Mesothelial cell of epicardium (in vitro differentiated cells): ENCODE measurements at places on chromosomes 5 and 9.
A peak's percentile ranks its signal among the peaks of the same experiment; 100 is the strongest.

DNA sequence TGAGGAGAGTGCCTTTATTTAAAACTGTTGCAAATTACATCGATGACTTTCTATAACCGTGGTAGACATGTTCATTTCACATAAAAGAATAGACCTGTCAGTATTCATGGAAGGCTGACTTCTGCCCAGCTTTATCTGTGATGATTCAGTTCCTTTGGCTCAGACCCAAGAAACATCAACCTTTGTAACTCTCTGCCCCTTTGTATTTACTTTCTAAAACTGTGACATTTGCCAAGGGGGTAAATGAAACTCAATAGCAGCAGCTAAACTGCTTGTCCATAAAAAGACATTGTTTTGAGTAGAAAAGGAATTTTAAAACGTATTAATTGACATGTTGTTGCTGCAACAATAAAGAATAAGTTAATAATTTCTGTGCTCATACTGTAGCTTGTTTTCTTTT, 137.8 kb upstream of the ANKH start:
- no peak for DNase-seq

DNA sequence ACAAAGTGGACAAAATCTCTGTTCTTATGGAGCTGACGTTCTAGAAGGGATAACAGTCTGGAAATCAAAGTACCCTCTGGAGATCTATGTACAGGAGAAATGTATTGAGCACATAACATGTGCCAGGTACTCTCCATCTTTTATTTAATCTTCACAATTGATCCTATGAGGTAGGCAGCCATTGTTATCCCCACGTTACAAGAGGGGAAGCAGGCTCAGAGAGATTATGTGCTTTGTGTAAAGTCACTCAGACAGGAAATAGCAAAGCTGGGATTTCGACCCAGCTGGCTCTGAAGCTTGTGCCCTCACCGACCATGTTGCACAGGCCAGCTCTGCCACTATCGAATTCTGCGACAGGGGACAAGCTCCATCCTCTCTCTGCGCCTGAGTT, 21.5 kb downstream of the PDGFRB start:
- no peak for DNase-seq

- no peak for DNase-seq
Measured at GRCh38 chr5:138354926-138355378, 2.5 kb downstream of the KDM3B start.

GRCh38 chr9:8733131-8733954, 933.8 kb upstream of the DMAC1 start:
- no peak for DNase-seq

DNA sequence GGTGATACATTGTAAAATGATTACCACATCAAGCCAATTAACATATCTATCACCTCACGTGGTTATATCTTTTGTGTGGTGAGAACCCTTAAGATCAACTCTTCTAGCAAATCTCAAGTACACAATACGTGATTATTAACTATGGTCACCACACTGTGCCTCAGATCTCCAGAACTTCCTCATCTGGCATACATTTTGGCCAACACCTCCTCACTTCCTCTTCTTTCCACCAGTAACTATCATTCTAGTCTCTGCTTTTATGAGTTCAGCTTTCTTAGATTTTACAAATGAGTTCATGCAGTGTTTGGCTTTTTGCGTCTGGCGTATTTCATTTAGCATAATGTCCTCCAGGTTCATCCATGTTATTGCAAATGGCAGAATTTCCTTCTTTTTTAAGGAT, 35.8 kb downstream of the PRKACG start:
- DNase-seq = no peak

DNA sequence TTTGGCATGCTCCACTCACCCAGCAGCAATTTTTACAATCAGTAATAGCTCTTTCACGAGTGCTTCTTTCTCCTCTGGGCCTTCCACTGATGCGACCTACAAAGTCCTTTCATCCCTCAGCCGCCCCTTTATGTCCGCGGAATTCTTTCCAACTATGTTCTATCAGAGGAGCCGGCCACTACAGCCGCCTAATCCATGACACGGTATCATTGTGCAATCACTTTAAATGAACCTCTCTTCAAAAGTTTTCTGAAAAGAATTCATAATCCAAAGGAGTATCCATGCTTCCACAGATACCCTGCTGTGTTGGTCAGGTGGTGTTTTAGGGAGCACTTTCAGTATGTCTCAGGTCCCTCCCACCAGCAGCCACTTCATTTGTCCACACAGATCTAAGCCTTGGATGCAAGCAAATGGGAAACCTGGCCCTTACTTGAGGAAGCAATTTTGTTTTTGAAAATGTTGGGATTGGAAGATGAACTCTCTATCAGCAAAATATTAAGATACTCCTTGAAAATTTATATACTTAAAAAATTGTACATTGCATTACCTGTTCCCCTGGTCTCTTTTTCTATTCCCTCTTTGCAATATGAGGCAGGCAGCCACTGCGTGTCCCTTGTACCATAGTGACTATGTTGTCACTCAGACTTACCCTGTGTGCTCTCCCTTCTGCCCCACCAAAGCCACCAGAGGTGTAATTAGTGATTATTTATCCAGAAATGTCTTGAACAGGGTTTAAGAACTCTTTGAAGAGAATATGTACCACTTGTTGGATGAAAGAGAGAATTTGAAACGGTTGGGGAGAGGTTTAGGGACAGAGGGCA, 12.9 kb upstream of the MEF2C start:
- no peak for DNase-seq

DNA sequence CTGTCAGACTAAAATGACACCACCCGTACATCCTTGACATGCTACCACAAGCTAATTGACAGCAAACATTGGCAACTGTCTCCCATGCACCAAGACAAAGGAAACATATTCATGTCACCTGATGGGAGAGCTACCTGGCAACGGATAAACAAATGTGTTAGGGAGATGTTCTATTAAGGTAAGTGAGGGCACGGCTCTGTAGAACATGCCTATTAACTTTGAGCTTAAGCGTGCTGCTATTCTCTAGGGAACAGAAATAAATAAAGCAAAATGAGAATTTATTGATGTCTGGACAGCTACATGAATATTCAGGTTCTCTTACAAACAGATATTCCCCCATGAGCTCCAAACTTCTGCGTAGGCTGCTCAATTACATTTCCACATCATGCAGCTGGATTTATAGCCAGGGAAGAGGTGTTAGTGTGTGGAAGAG, 361.4 kb upstream of the RFX3 start:
- no peak for DNase-seq

DNA sequence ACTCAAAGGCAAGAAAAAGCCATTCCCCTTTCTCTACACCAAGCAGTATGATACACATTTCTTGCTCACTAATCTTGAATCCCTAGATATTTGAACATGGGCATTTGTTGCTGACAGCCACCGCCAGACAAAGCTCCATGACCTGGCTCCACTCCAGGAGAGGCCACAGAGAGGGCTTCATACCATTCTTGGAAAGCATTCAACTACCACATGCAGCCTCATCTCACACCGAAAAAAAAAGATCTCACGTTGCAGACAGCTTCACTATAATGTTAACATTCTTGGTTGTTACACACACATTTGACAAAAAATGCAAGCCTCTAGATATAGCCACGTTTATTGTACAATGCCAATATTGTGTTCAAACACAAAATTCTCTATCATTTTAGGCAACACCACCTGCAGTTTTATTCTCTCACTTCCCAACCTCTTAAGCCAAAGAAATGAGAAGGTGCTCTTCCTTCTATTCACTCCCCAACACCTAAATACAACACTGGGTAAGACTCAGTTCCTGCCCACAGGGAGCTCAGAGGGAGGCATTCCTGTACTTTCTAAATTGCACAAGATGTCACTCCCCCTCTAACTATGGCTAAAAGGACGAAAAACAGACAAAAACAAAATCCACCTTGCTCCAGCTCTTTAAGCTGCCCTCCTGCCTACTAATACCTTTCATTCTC, 222.4 kb downstream of the TSSK1B start:
- DNase-seq = no peak

- no peak for DNase-seq
Measured at GRCh38 chr9:30771760-30772159, 1612.7 kb upstream of the ACO1 start.

DNA sequence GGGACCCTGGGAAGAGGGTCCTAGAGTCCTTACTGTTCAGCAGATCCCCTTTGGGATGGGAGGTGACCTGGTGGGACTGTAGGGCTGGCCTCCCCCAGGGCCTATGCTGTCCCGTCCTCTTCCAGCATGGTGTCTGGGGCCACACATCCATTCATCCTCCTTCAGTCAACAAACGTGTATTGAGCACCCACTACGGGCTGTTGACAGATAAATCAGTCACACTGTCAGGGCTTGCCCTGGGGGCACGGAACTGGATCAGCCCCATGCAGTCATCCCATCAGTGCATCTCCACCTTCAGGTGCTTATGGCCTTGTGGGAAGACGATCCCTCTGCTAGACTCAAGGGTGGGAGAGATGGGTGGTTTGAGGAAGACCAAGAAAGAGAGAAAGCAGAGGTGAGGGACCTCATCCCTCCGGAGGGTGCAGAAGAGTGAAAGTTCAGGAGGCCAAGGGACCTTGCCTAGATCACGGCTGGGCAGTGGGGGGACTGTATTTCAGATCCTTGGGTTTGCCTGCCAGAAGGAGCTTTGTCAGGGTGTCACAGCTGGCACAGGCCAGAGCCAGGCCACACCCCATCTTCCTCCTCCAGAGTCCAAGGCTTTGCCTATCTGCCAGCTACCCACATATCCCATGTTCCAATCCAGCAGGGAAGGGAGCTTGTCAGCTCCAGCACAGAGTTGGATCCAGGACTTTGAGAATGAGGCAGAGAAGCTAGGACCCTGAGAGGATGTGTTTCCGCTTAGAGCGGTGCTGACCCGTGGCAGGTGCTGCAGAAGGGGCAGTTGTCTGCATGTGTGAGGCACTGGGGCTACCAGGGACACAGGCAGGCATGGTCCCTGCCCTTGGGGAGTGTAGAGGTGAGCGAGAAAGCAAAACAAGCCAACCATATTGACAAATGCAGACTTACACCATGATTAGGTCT, 30.5 kb downstream of the COL27A1 start:
- no peak for DNase-seq

GRCh38 chr9:94967482-94967881, 241.0 kb downstream of the AOPEP start:
- no peak for DNase-seq

GRCh38 chr9:114504341-114505186, 709 bp downstream of the WHRN start:
- DNase-seq = peak; percentile 73

GRCh38 chr9:130240410-130241197, 25.0 kb upstream of the HMCN2 start:
- DNase-seq = peak; percentile 44

GRCh38 chr5:19605846-19606407, 382.1 kb downstream of the CDH18 start:
- DNase-seq = no peak
